ENCODE measurements at places on chromosomes 16 and 17.

GRCh38 chr16:24140730-24141129 lies 115.4 kb upstream of the CACNG3 start:
- peaks cover 22% of the 10 kb centered on the region for H3K4me1 ChIP-seq
- H3K27ac ChIP-seq: peak overlapping the region; percentile 35
- no peak overlapping the region for H3K4me3 ChIP-seq
- no peaks in the 10 kb centered on the region for H3K27me3 ChIP-seq
- no peak for DNase-seq

DNA sequence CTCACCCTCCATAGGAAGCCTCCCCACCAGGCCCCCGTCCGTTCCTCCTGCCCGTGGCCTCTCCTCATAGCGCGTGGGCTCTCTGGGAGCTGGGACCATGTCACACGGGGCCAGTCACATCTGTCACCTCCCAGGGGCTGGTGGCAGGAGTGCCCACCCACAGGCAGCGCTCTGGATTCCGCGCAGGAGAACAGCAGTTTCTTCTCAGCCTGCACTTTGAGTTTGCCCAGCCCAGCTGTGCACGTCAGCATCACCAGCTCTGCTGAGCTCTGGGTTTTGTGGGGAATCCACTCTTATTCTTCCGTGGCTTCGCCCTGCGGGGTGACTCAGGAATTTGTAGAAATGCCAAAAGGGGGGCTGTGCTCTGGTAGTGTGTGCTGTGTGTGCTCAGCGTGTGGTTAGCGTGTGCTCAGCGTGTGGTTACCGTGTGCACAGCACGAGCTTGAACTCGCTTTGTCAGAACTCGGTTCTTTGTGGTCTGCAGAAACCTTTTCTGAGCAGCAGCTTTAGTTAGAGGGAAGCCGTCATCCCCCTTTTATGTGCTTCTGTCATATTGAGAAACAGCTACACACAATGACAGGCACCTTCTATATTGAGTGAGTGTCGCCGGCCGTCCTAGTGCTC lies 3.2 kb downstream of the ACSF3 start:
- H3K27me3 ChIP-seq: no peaks in the 10 kb centered on the region
- H3K4me3 ChIP-seq: peak overlapping the region; percentile 75
- peaks cover 21% of the 10 kb centered on the region for H3K36me3 ChIP-seq
- DNase-seq: peak; percentile 66

DNA sequence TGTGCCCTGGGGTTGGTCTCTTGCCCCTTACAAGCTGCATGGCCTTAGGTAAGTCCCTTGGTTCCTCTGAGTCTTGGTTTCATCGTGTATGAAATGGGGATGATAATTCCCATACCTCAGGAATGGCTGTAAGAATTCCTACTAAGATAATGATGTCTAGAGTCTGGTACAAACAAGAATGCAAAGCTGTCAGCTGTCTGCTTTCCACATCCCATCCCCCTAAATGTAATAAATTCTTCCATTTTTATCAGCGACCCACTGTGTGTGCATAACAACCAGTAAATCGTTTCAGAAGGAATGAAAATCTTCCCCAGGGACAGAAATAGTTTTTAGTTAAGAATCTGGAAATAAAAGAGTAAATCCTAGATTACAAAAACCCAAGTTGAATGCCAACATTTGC lies 95.4 kb downstream of the CPPED1 start:
- H3K27me3 ChIP-seq: no peaks in the 10 kb centered on the region
- no peak overlapping the region for H3K4me3 ChIP-seq
- H3K4me1 ChIP-seq: no peaks in the 10 kb centered on the region
- H3K36me3 ChIP-seq: peaks cover 4% of the 10 kb centered on the region

- H3K27ac ChIP-seq: no peak overlapping the region
- no peaks in the 10 kb centered on the region for H3K27me3 ChIP-seq
- no peaks in the 10 kb centered on the region for H3K36me3 ChIP-seq
- no peak for DNase-seq
Measured at GRCh38 chr17:61294286-61294685, 105.4 kb upstream of the TBX2 start.

DNA sequence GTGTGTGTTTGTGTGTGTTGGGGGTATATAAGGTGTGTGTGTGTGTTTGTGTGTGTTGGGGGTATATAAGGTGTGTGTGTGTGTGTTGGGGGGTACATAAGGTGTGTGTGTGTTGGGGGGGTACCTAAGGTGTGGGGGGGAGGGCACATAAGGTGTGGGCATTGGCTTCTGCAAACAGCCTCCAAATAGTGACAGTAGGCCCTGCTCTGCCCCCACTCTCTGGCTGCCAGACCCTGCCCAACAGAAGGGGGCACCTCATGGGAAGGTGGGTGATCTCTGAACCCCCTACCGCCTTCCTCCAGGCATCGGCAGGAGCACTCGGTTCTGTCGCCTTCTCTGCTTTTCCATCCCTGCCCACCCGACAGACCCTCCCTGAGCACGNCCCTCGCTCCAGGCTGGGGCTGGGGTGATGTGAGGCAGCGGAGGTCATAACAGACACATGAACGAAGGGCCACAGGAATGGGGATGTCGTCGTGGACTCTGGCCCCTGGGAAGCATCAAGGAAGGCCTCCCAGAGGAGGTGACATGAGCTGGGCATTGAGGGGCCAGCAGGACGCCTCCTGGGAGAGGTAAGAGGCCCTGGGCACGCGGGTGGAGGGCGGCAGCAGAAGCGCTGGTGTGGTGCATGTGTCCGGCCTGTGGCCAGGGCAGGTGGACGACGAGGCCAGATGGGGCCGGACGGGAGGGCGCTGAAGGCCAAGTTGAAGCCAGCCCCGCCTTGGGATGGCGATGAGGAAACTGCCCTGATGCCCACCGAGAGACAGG lies 136.6 kb upstream of the RPH3AL start:
- peaks cover 7% of the 10 kb centered on the region for H3K4me1 ChIP-seq
- peak overlapping the region; percentile 93 for H3K4me3 ChIP-seq
- DNase-seq: peak; percentile 59

GRCh38 chr17:13721705-13722104 lies 120.0 kb upstream of the HS3ST3A1 start:
- H3K27ac ChIP-seq: no peak overlapping the region
- H3K27me3 ChIP-seq: no peaks in the 10 kb centered on the region
- no peaks in the 10 kb centered on the region for H3K4me1 ChIP-seq
- H3K4me3 ChIP-seq: no peak overlapping the region
- no peaks in the 10 kb centered on the region for H3K36me3 ChIP-seq

DNA sequence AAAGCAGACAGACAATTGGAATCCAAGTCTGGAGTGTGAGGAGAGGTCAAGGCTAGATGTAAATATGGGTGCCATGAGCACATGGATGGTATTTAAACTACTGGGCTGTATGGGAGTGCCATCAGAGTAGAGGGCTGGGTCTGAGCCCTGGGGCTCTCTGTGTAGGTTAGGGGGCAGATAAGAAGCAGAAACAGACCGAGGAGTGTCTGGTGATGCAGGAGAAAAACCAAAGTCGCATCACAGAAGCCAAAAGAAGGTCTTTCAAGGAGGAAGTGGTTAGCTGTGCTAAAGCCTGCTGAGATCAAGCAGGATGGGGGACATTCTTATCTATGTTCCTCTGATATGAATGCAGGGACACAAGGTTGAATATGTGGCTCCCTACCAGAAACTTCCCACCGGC lies 1.9 kb downstream of the TSEN54 start:
- peak overlapping the region; percentile 78 for H3K27ac ChIP-seq
- peaks cover 21% of the 10 kb centered on the region for H3K36me3 ChIP-seq
- H3K4me3 ChIP-seq: peak overlapping the region; percentile 90
- H3K4me1 ChIP-seq: peaks cover 23% of the 10 kb centered on the region
- peaks cover 3% of the 10 kb centered on the region for H3K27me3 ChIP-seq

GRCh38 chr16:53529513-53529912 lies 26.5 kb upstream of the AKTIP start:
- H3K4me3 ChIP-seq: no peak overlapping the region
- peaks cover 6% of the 10 kb centered on the region for H3K4me1 ChIP-seq
- no peak for DNase-seq

- no peaks in the 10 kb centered on the region for H3K4me1 ChIP-seq
- H3K4me3 ChIP-seq: no peak overlapping the region
- no peak for DNase-seq
- no peak overlapping the region for H3K27ac ChIP-seq
- no peaks in the 10 kb centered on the region for H3K27me3 ChIP-seq
- H3K36me3 ChIP-seq: no peaks in the 10 kb centered on the region
Measured at GRCh38 chr16:75921281-75921680, 195.0 kb upstream of the CPHXL start.

DNA sequence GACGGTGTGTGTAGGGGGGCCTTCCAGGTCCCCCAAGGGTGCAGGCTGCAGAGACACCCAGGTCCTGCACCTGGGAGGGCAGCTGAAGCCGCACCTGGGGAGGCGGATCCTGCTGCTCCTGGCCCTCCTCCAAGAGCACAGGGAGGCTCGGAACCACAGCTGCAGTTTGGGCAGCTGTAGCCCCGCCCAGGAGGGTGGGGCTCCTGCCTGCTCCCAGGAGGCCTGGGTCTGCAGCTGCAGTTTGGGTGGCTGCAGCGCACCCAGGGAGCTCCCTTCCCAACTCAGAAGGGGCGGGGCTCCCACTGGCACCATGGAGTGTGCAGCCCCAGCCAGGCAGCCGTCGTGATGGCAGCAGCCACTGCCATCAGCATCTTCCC lies 69.4 kb upstream of the NKD1 start:
- H3K27me3 ChIP-seq: peaks cover 2% of the 10 kb centered on the region
- H3K4me3 ChIP-seq: no peak overlapping the region
- H3K36me3 ChIP-seq: peaks cover 2% of the 10 kb centered on the region
- no peak overlapping the region for H3K27ac ChIP-seq

DNA sequence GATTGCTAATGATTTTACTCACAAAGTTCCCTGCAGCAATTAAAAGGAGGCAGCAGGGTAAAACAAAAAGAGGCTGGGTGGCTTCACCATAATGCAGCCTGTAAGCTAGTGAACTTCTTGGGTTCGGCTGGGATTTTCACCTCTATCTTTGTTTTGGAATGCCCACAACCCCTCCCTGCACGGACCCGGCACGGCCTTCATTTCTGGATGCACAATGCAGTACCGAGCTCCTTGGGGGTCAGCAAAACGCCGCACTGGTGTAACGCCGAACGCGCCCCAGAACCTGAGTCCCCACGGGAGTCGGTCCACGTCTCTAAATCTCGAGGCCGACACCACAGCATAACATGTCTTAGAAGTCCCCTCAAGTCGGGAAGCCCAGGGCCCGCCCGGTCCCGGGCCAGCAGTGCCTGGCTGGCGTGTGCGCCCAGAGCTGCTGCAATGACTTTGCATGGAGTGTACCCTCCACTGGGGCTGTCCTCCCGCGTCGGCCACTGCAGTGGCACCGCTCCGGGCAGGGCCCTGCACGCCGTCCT lies 759 bp downstream of the UBE2O start:
- H3K4me1 ChIP-seq: peaks cover 44% of the 10 kb centered on the region
- peak overlapping the region; percentile 90 for H3K4me3 ChIP-seq
- peaks cover 4% of the 10 kb centered on the region for H3K36me3 ChIP-seq
- no peak for DNase-seq
- H3K27me3 ChIP-seq: no peaks in the 10 kb centered on the region

GRCh38 chr16:9409560-9410493 lies 318.4 kb downstream of the HAPSTR1 start:
- H3K27ac ChIP-seq: no peak overlapping the region
- no peaks in the 10 kb centered on the region for H3K4me1 ChIP-seq
- no peak overlapping the region for H3K4me3 ChIP-seq
- H3K27me3 ChIP-seq: no peaks in the 10 kb centered on the region
- no peaks in the 10 kb centered on the region for H3K36me3 ChIP-seq

DNA sequence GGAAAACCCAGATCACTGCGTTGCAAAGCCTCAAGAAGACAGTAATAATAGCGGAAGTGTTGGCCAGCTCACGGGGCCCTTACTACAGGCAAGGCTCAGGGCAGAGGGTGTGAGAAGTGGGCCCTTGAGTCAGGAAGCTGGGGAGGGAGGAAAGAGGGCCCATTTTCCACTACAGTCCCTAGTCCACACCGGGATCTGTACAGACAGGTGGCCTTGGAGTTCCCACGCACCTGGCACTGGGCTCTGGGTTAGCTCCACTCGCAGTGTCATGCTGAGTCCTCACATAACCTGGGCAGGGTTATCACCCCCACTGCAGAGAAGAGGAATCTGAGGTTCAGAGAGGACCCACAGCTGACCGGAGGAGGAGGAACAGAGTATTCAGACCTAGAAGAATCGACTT lies 16.8 kb upstream of the MTSS2 start:
- no peak overlapping the region for H3K4me3 ChIP-seq
- H3K27ac ChIP-seq: no peak overlapping the region
- no peak for DNase-seq
- no peaks in the 10 kb centered on the region for H3K27me3 ChIP-seq
- H3K36me3 ChIP-seq: peaks cover 1% of the 10 kb centered on the region

GRCh38 chr17:34781571-34782108 lies 179.6 kb downstream of the CCT6B start:
- H3K4me1 ChIP-seq: no peaks in the 10 kb centered on the region
- no peak overlapping the region for H3K4me3 ChIP-seq
- H3K27me3 ChIP-seq: peaks cover 8% of the 10 kb centered on the region

DNA sequence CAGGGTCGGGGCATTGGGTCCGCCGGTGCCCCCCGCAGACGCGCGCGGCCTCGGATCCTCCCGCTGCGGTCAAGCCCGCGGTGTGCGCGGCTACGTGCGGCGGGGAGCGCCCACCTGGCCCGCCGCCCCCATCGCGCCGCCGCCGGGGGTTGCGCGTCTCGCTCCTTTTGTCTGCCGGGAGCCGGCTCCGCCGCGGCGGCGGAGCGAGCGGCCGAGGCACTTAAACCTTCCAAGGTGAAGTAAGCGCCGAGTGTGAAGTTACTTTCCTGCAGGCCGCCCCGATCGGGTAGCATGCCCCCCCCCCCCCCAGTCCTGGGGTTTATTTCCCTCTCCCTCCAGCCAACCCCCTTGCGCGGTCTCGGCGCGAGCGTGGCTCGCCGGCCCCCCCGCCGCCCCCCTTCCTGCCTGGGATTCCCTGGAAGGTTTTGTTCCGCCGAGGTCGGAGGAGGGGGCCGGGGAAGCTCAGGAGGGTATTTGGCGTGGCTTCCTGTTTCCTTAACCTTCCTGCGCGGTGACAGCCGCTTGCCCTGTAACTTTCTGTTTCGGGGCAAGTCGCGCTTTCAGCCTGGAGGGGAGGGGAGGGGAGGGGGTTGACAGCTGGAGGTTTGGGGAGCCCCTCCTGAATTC lies 56.6 kb upstream of the GSE1 start:
- no peaks in the 10 kb centered on the region for H3K27me3 ChIP-seq
- H3K4me3 ChIP-seq: peak overlapping the region; percentile 76
- H3K4me1 ChIP-seq: peaks cover 45% of the 10 kb centered on the region
- no peaks in the 10 kb centered on the region for H3K36me3 ChIP-seq
- peak overlapping the region; percentile 61 for H3K27ac ChIP-seq

DNA sequence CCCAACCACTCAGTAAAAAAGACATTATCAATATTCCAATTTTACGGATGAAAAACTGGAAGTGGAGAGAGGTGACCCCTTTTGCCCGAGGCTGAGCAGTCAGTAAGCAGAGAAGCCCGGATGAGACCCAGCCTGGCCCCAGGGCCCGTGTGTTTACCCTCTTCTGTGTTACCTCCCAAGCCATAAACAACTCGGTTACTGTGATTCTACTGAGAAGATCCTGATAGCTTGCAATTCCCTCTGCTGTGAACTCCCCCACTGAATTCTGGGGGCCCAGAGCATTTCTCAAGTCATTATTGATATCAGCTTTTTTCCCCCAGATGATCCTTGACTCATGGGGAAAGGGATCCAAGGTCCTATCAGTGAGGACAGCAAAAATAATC lies 482.6 kb upstream of the ERCC4 start:
- H3K36me3 ChIP-seq: no peaks in the 10 kb centered on the region
- H3K4me3 ChIP-seq: no peak overlapping the region
- no peaks in the 10 kb centered on the region for H3K27me3 ChIP-seq
- H3K4me1 ChIP-seq: no peaks in the 10 kb centered on the region
- DNase-seq: no peak

GRCh38 chr16:15427648-15428239 lies 6.6 kb upstream of the BMERB1 start:
- peaks cover 3% of the 10 kb centered on the region for H3K4me1 ChIP-seq
- peak; percentile 45 for DNase-seq
- H3K4me3 ChIP-seq: no peak overlapping the region
- H3K27ac ChIP-seq: no peak overlapping the region

- H3K4me3 ChIP-seq: peak overlapping the region; percentile 22
- peak overlapping the region; percentile 62 for H3K27ac ChIP-seq
- peaks cover 36% of the 10 kb centered on the region for H3K36me3 ChIP-seq
- H3K4me1 ChIP-seq: peaks cover 50% of the 10 kb centered on the region
Measured at GRCh38 chr16:30351586-30352419, 3.3 kb downstream of the CD2BP2 start.

Measured in activated naive CD8-positive, alpha-beta T cell treated with anti-CD3 and anti-CD28 coated beads for 36 hours (primary cell).